ENCODE measurements at places on chromosomes 3 and 15.

- DNase-seq, result no peak
Measured at GRCh38 chr3:89264037-89264560, 156.7 kb downstream of the EPHA3 start.

DNA sequence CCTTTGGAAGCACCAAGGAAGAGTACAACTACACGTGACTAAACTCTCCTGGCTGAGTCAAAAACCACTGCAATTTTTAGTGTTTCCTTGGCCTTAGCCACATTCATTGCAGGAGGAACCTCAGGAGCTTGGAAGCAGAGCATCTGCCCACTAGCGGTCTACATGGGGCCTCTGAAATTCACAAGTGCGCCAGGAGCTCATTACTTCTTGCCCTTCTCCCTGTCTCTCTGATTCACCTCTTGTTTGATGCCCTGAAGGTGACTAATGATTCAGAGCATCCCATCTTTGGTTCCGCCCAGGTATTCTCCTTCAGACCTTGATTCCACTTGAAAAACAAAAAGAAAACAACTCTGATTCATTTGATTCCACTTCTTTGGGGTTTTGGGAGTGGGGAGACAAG is 201.1 kb upstream of the LPP start:
- no peak for DNase-seq

DNA sequence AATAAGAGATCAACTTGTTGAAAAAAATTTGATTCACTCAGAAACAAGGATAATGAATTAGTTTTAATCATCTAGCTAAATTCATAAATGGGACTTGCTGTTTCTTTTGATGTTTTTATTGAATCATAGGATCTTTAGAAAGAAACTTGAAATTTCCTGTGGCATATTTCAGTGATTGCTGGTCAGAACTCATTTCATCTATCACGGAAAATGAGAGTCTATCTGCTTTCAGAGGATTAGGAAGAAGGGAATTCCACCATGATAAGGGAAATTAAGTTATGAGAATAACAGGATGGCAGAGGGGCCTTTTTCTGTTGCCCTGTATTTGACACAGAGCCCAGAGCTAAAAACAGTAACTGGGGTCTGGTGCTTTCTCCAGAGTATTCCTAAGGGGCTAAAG is 44.9 kb upstream of the CCNL1 start:
- DNase-seq, result no peak

- DNase-seq, result no peak
Measured at GRCh38 chr3:102510663-102511062, 75.8 kb downstream of the ZPLD1 start.

DNA sequence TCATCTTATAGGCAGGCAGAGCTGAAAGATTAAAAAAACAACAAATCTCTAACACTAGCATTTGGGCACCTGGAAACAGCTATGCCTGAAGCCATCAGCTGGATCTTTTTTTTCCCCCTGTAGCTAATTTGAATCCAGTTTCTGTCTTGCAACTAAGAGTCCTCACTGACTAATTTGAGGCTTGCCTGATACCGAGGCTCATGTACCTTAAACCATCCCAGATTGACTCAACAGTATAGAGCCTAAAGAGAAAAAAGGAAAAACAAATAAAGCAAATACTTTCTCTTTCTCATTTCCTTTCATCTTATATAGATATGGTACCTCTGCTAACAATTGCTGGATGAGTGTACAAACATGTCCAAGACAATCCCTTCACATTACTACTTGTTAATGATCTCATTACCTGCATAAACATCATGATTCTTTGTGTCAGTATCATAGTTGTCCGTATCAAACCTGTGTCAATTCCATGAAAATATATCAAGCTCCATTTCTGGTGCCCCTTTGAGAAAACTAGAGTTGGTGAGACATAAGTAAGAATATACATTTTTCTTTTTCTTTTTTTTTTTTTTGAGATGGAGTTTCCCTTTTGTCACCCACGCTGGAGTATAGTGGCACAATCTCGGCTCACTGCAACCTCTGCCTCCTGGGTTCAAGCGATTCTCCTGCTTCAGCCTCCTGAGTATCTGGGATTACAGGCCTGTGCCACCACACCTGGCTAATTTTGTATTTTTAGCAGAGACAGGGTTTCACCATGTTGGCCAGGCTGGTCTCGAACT is 43.1 kb downstream of the BHLHE40 start:
- DNase-seq, result no peak

DNA sequence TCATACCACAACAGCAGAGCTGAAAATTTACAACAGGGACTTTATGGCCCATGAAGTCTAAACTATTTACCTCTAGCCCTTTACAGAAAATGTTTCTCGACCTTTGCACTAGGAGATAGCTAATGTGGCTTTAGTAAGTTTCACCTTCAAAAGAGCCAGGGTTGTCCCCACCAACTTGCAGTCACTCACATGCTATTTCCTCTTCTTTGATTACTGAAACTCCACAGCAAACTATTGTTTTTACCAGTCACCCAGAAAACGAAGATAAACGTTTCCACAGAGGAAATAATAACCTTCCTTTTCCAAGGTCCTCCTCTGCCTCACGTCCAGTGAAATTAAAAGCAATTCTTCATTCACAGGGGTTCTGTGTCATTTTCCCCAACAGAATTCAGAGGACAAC is 48.2 kb downstream of the WWTR1 start:
- DNase-seq, result no peak

- DNase-seq, result no peak
Measured at GRCh38 chr3:73206030-73206429, 144.6 kb downstream of the EBLN2 start.

- no peak for DNase-seq
Measured at GRCh38 chr3:79902151-79902550, 134.4 kb upstream of the ROBO1 start.

DNA sequence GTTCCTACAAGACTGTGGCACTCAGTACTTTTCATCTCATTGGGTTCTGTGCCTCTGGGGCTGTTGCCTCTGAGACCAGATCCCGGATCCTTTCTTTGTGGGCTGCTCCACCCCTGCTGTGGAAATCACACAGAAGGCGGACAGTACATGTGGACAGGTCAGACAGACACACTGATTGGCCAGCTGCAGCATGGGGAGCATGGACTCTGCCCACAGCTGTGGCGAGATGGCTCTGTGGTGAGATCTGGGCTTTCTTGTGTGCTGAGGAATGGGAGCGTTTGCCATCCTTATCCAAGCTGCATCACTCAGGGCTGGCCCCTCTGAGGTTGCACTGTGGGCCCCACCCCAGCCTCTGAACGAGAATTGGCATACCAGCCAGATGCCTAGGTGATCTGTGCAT is 147.0 kb downstream of the APBA2 start:
- DNase-seq, result no peak

- DNase-seq, result no peak
Measured at GRCh38 chr3:194102436-194102835, 33.5 kb upstream of the HES1 start.

DNA sequence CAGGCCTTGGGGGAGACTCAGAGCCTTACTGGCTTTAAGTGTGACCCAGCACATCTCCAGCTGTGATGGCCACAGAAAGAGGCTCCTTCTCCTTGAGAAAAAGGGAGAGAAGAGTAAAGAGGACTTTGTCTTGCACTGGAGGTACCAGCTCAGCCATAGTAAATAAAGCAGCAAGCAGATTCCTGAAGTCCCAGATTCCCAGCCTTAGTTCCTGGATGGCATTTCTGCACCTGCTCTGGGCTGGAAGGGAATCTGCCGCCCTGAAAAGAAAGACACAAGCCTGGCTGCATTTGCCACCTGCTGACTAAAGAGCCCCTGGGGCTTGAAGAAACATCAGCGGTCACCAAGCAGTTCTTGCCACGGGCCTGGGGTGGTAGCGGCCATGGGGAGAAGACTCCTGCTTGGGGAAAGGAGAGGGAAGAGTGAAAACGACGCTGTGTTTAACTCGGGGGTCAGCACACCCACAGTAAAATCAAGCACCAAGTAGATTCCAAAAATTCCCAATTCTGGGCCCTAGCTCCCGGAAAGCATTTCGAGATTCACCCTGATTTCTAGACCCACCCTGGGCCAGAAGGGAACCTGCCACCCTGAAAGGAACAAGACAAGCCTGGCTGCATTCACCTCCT is 24.2 kb upstream of the TNK2 start:
- no peak for DNase-seq

DNA sequence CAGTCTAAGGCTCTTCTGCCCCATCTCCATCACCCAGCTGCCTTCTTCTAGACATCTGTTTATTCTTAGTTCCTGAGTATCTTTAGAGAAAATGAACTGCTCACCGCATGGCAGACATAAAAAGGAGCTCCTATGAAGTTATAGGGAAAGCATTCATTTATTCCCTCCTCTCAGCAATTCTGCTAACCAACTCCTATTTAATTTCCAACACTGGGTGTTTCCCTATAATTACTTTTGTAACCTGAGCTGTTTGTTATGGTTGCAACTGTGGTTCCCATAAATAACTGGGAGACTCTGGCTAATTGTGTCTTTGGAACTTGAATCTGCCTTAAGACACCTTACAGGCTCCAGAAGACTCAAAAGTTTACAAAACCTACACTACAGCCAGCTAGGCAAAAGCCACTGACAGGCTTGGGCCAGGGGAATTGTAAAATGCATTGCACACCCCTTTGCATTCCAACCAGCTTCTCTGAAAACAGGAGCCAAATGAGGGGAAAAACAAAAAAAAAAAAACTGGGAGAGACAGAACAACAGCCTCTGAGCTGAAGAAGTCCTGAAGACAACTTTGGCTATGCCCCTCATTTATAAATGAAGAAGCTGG is 231.5 kb upstream of the FEZF2 start:
- DNase-seq, result no peak

DNA sequence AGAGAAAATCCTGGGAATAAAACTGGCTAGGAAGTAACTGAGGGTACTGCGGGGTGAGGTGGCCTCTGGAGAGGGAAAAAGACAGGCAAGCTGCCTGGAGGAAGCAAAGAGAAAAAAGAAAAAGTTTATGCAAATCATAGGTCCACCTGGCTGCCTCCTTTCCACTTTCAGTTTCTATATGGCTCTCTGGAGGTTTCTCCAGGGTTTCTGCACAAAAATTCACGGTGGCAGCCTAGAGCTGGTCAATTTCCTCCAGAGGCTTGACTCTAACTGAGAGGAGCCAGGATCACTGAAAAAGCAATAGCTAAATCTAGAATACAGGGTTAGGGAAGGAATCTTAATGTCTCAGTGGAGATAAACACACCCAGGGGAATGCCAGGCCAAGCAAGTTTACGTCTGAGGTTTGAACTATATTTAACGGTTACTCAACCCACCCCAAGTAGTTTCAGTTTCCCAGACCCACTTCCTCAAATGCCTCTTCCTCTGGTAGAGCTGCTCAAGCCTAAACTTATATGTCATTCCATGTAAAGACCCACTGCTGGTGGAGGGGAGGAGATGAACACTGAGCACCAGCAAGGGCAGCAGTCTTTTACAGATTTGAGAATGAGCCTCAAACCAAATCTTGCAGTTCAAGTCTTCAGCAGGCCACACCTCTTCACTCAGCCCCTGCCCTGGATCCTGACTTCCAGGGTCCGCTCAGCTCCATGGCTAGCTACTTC is 5.7 kb downstream of the LYSMD2 start:
- no peak for DNase-seq

DNA sequence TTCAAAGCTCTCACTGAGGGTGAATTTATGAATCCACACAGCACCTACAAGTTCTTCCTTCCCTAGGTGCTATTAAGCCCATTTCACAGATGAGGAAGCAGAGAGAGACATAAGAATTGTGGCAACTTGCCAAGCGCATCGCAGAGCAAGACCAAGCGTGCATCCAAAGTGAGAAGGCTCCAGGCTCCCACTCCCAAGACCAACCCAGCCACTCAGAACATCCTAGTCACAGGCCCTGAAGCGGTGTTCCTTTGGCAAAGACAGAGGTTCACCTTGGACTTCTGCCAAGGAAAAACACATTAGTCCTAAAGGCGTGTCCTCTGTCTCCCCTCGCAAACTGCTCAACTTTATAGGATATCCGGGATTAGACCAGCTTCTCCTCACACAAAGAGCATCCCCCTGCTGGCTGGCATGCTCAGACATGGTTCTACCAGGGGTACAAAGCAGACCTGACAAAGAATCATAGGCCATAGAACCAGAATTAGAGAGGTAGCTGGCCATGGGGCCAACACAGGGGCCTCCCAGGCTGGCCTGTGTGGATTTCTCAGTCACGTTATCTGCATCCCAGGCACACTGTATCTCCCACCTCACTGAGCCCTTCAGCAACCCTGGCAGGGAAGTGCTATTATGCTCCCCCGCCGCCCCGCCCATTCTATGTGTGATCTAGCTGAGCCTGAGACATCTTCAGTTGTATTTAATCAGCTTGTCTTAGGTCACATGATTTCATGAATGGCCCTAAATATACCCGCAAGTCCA is 160.2 kb downstream of the FOXP1 start:
- no peak for DNase-seq

- no peak for DNase-seq
Measured at GRCh38 chr3:119019767-119020518, 14.7 kb downstream of the IGSF11 start.

DNA sequence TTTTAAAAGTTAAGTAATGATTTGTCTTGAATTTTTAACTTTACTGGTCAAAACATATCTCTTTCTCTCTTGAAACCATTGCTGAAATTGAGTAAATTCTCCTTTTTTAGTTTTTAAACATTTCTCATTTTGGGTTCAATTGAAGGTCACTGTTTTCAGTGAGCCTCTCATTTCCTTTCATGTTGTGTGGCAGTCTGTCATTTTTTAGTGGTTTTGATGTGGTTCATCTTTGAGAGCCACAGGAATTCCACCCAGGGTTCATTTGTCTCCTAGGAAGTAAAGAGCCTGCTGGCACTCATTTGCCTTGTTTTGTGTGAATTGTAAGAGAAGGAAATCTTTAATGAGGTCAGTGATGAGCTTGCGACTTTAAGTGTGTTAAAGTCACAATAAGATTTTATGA is 10.4 kb downstream of the CLDN11 start:
- DNase-seq, result no peak

DNA sequence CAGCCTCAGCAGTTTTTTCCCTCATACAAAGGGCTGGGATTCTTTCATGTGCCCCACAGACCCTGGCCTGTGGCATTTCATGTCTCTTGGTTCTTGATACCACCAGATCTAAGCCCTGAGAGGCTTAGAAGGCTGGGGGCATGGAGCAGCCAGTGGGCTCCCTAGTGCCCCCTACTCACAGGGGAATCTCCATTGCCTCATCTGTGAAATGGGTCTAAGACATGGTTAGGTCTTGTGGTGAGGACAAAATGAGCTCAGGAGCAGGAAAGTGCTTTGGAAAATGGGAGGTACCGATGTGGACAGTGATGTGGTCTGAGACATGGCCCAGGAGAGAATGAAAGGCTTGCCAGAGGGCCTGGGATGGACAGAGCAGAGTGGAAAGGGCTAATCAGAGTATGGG is 94.3 kb downstream of the SMAD6 start:
- no peak for DNase-seq

DNA sequence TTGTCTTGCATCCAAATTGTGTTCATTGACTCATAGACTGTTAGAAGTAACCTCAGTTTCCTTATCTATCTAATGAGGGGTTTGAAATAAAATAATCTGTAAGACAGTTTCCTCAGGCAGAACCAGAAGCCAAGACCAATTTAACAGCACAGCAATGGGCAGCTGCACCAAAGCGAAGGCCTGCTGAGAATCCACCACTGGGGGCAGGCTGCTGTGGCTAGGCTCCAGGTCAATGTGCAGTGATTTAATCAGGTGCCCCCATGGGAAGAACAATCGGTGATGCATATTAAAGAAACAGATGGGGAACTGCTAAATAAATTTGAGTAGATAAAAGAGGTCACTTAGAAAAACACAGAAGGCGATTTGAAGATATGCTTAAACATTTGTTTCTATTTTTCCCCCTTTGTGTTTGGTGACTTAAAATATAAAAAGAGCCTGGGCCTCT is 28.0 kb upstream of the TMOD3 start:
- DNase-seq, result no peak
